ENCODE measurements at places on chromosomes 6 and 20. TPM values are rescaled to one million over a fixed set of nuclear protein-coding genes. Genes with fewer than 3 reads are reported as not detected.
A peak's percentile ranks its signal among the peaks of the same experiment; 100 is the strongest.

The DYNLRB1 gene
- total RNA-seq = 70.9 TPM

The FERMT1 gene
- 3.7 TPM for total RNA-seq

The THEMIS gene
- 71.3 TPM for total RNA-seq

GRCh38 chr6:101783287-101783686, 389.8 kb downstream of the GRIK2 start:
- DNase-seq = no peak

DNA sequence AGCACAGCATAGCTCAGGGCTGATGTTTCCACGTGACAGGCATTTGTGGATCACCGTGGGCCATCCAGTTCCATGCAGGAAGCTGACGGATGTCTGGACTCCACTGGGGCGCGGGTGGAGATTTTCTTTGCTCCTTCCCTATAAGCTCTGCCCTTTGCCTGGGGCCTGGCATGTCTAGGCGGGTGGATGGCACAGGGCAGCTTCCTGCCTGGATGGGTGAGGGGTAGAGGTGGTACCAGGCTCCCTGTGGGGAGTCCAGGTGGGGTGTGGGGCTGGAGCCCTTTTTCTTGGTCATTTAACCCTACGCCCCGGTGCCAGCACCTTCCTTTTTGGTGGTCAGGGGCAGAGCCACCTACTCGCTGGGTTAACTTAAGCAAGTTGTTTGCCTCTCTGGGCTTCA, 10.4 kb downstream of the FAM110A start:
- DNase-seq = no peak

- DNase-seq = peak; percentile 58
Observed at GRCh38 chr6:38572186-38572813, 67.4 kb downstream of the BTBD9 start.

DNA sequence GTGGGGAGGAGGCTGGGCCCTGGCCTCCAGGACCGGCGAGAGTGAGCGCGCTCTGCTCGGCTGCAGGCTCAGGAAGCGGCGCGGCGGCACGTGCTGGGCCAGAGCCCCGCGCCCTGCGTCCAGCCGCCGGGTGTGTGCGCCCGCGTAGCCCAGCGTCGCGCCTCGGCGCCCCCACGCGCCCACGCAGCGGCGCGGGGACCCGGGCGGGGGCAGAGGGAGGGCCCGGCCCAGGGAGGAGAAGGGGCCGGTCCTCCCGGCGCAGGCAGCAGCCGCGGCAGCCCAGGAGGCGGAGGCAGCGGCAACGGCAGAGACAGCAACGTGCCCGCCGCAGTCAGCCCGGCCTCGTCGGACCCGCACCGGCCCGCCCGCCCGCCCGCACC, at the start of gene EYA2:
EYA2 (plus strand) TSS at position 265 of the 380 bp plus-strand sequence. CDS start 95,168 bp downstream, outside the sequence.
- DNase-seq = no peak

DNA sequence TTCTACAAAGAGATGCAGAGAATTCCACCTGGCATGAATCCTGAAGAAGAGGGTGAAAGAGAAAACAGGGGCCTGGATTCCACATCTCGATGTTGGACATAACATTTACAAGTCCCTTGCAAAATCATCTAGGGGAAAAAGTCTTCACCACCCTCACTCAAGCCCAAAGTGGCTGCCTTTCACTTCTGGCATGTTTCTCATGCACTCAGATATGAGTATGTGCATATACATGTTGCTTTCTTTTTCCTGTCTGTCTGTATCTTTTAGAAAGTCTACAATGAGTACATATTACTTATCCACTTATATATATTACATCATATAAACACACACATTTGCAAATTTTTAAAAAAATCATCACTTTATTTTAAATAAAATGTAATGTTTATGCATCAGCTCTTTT, 159.3 kb downstream of the KIF6 start:
- no peak for DNase-seq

Data from thymus (tissue), 14 donors.